ENCODE measurements at places on chromosomes 5 and 9.

DNA sequence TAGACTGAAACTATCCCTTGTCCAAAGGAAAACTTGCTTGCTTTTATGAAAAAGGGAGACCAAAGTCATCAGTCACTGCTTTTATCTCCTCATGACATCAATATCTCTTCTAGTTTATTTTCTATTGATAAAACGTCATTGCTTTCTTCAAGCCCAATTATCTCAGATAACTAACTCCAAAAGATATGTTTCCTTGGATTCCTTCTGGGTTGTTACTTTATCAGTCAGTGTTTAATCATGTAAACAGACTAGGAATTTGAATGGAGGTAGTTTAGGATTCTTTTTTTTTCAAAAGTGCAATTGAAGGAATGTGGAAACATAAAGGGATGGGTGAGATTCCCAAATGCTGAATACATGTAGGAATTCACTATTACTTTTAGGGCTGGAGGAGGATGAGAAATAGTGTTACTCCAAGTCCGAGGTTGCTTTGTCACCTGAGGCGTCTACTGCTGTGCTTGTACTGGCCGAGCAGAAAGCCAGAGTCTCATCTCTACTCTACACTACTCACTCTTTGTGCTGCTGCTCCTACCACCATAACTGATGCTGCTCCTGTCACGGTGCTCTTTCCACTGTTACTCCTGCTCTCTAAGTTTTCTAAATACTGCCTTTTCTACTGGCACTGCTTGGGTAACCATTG is 1697.1 kb upstream of the NUDT12 start:
- DNase-seq, result no peak

DNA sequence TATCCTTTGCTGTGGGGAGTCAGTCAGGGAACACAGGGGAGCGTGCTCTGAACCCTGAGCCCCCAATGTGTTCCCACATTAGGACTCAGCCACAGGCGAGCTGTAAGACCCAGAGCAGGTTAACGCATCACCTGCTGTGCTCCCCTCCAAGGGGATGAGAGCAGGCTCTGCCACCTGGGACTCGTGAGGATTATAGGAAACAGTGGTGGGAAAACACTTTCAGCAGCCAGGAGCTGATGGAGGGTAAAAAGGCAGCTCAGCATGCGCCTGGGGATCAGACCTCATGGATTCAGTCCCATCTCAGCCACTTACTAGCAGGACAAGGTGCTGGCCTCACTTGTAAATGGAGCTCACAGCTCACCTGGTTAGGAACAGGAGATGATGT is 9.2 kb downstream of the JADE2 start:
- DNase-seq, result no peak

DNA sequence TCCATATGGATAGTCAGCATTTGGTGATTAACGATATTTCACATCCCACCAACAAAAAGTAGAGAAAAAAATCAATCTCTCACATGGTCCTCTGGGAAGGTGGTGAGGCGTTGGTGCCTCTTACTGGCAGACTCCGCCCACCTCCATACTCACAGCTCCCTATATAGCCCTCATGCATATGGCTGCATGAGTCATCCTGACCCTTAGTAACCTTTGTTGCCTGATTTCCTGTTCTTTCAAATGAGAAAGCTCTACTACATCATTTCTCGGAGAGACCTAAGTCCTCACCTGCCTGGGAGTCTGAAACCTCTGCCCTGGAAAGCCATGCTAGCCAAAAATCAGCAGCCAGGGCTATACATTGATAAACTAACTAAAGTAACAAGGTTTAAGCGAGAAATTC is 33.3 kb upstream of the ABCA1 start:
- DNase-seq, result peak; percentile 11

- DNase-seq, result no peak
Measured at GRCh38 chr5:150146862-150147601, 8.6 kb downstream of the PDGFRB start.

DNA sequence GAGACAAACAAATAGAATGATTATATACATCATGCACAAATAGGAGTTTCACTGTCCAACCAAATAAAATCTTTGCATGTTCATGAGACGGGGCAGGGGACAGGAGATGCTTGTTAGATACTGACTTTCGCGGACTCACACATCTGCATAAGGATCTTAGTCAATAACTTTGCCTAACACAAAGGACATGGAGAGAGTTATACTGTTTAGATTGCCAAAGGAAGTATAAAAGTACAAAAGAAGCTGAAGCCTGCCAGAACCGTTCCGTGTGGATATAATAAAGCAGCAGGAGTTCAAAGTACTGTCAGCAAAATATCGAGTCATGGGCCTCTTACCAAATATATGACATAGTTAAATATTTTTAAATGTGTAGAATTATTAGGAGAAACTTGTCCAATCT is 1148.4 kb downstream of the EFNA5 start:
- no peak for DNase-seq

DNA sequence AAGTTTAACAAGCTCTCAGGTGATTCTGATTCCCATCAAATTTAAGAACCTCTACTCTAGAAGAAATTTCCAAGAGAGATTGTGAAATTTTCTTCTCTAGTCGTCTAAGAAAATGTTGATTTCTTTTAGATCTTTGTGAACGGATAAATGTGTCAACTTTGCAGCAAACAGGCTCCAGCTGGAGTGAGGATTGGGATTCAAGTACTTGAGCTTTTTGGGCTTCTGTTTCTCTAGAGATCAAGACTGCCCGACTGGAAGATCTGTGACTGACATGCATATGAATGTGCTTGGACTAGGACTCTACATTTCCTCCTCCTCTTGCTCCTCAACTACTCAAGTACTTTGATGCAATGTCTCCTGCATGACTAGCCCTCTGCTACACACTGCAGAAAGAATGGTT is 388.3 kb downstream of the TMEM38B start:
- DNase-seq, result no peak

- no peak for DNase-seq
Measured at GRCh38 chr5:112310746-112311145, 108.3 kb downstream of the EPB41L4A start.

GRCh38 chr5:160978944-160979343 is 126.9 kb upstream of the ATP10B start:
- DNase-seq, result no peak

GRCh38 chr9:125337236-125337635 is 75.6 kb downstream of the GAPVD1 start:
- DNase-seq, result no peak

DNA sequence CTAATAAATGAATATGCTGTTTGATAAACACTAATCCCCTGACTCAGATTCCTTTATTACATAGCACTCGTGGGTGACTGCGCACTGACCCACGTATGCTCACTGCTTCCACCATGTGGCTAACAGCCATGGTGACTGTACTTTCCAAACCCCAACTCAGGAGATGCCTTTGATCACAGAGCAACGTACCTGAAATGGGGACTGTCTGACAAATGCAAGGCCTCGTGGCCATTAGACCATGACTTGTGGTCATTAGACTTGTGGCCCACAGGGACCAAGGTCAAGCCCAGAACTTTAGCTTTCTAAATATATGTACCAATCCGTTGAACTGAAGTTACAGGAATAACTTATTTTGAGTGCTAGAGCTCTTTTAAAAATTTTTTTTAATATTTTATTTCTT is 46.6 kb downstream of the CYFIP2 start:
- DNase-seq, result peak; percentile 47

- no peak for DNase-seq
Measured at GRCh38 chr9:87685871-87686519, 39.9 kb upstream of the CTSL start.

- DNase-seq, result no peak
Measured at GRCh38 chr5:21225223-21226064, 1237.4 kb upstream of the CDH18 start.

DNA sequence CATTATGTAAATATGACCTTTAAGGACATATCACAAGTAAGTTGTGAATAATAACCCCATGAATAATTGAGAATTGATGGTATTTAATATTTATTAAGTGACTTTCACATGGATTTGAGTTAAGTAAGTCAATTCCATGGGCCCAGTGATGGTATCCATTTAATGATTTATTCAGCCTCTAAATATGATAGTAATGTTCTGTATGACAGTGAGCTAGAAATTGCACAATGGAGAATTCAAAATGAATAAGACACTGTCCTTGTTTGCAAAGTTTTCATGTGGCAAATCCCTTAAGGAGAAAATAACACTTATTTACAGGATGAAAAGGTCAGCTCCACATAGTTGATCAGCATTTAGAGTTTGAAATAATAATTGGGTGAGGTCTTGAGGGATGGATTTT is 160.7 kb downstream of the PDE4D start:
- no peak for DNase-seq

DNA sequence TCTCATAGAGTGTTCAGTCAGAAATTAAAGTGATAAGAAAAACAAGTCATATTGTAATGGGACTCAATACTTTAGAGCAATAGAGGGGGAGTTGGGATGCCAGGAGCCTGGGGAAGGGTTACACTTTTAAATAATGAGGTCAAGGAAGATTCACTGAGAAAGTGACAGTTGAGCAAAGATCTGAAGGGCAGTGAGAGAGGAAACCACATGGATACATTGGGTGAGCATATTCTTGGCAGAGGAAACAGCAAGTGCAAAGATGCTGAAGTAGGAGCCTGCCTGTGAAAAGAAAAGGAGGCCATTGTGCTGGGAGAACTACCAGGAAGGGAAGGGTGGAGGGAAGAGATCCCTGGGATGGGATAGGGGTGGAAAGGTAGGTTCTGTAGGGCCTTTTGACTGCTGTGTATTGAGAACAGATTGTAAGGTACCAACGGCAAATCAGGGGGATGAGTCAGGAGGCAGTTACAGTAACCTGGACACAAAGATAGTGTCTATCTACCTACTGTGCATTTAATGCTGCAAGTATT is 79.4 kb downstream of the PAM start:
- DNase-seq, result no peak

GRCh38 chr9:15139469-15139868 is 167.5 kb downstream of the TTC39B start:
- DNase-seq, result no peak

GRCh38 chr9:89743216-89743572 is 138.4 kb downstream of the GADD45G start:
- DNase-seq, result peak; percentile 4

- no peak for DNase-seq
Measured at GRCh38 chr5:33329891-33330290, 110.9 kb upstream of the TARS1 start.

- DNase-seq, result no peak
Measured at GRCh38 chr9:4742246-4742645, 1.2 kb upstream of the AK3 start.

DNA sequence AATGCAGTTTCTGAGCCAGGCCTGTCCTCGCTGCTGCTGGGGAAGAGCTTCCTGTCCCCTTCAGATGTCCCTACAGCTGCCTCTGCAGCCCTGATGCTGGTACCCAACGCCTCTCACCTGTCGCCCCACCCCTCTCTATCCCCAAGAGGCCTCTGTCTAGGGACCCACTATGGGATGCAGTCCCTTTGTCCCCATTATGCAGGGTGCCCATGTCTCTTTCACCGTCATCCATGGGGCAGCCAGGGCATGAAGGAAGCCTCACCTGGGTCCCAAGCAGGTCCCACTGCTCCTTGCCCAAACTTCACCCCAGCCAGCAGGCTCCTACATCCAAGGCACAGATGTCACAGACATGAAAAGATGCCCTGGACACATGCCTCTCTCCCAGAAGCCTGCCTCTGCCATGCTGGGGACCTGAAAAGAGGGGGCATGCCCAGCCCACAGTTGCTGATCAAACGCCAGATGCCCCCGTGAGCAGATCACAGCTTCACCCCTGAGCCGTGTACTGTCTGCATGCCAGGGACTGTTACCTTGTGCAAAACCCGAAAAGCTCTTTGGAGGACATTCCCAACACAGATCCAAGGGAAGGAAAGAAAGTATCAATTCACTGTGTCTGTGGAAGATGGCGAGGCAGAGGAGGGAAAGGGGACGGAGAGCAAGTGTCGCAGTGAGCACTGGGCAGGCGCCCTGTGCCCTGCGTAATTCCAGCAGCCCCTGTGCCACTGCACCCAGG is 81.0 kb downstream of the ADAMTS2 start:
- no peak for DNase-seq

DNA sequence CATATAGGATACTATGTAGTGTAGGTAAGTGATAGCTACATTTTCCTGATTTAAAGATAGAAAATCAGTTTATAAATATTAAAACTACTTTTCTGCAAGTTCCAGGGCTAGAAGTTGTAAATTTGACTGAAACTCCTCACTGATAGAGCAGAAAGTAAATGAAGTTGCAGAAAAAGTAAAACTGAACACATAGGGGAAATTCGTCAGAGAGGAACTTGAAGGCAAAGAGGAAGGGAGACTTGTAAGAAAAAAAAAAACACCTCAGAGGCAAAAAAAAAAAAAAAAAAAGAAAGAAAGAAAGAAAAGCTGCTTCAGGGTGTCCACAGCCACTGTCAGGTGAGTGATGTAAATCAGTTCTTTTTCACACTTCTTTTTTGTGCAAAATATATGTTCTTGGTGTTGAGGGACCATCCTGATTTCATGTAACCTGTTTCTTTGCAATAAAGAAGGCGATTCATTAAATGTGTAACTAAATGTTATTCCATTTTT is 336.2 kb upstream of the ZNF462 start:
- DNase-seq, result no peak

DNA sequence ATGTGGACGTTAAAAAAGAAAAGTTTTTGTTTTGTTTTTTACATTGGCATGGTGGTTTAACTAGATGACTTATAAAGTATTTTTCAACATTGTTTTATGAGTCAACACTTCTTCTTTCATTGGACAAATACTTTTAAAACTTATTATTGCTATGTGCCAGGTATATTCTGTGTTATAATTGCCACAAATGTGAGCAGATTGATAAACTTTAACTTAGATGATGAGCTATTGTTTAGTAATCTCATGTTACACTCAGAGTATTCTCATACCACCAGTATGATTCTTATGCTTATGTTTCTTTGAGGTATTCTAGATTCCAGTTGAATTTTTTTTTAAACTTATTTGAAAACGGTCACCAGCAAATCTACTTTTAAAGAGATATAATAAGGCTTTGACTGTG is 60.3 kb downstream of the RASA1 start:
- no peak for DNase-seq

- no peak for DNase-seq
Measured at GRCh38 chr5:178404987-178405386, 172.4 kb upstream of the PHYKPL start.

DNA sequence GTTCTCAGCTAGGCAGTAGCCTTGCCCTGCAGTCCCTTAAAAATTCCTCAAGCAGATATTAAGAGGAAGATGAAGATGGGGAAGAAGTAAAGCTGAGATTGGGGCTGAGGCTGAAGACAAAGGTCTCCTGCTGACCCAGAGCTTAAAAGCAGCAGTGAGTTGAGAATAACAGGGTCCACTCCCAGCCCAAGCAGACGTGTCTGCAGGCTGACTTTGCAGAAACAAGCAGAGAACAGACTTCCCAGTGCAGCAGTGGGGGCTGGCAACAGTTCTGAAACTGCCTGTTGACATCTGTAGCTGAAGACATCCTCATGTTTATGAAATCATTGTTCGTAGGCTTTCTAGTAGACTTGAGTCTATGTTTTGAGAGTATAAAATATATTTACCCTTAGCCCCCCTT is 1.1 kb downstream of the CTXN3 start:
- no peak for DNase-seq

GRCh38 chr5:133051542-133052316 is at the start of gene HSPA4:
HSPA4 (plus strand) TSS chr5:133052013; CDS start chr5:133052251, 238 bp downstream.
- peak; percentile 93 for DNase-seq
